Ovary (tissue), 10 donors: ENCODE measurements at places on chromosomes 6 and 20. TPM values are rescaled to one million over a fixed set of nuclear protein-coding genes. Genes with fewer than 3 reads are reported as not detected.

- H3K4me1 ChIP-seq: no peaks in the 10 kb centered on the region
- H3K27ac ChIP-seq: no peak overlapping the region
- H3K36me3 ChIP-seq: no peaks in the 10 kb centered on the region
- no peak overlapping the region for H3K4me3 ChIP-seq
These were observed 10.9 kb upstream of the MBOAT1 start for GRCh38 chr6:20223141-20223540.

The GJA10 gene
- polyA plus RNA-seq: not detected

GRCh38 chr6:128899341-128900050 lies 16.6 kb downstream of the LAMA2 start:
- no peak overlapping the region for H3K27ac ChIP-seq
- no peaks in the 10 kb centered on the region for H3K4me1 ChIP-seq
- no peak for DNase-seq
- H3K36me3 ChIP-seq: no peaks in the 10 kb centered on the region

GRCh38 chr6:31175971-31176370 lies 5.5 kb upstream of the POU5F1 start:
- no peak for DNase-seq
- H3K36me3 ChIP-seq: no peaks in the 10 kb centered on the region
- H3K4me3 ChIP-seq: no peak overlapping the region
- no peaks in the 10 kb centered on the region for H3K4me1 ChIP-seq
- H3K27ac ChIP-seq: no peak overlapping the region

DNA sequence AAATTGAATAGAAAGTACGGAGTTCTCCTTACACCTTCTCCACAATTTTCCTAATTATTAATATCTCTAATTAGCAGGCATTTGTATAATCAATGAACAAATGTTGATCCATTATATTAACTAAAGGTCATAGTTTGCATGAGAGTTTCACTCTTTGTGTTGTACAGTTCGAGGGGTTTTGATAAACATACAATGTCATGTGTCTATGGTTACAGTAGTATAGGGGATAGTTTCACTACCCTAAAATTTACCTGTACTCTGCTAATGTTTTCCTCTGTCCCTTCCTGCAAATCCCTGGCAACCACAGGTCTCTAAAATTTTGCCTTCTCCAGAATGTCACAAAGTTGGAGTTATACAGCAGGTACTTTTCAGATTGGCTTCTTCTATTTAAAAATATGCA lies 1199.8 kb upstream of the GJE1 start:
- H3K27ac ChIP-seq: no peak overlapping the region
- no peak for DNase-seq
- H3K36me3 ChIP-seq: no peaks in the 10 kb centered on the region
- no peaks in the 10 kb centered on the region for H3K4me1 ChIP-seq
- no peaks in the 10 kb centered on the region for H3K27me3 ChIP-seq

The MRPS18B gene
- 62.4 TPM for polyA plus RNA-seq

DNA sequence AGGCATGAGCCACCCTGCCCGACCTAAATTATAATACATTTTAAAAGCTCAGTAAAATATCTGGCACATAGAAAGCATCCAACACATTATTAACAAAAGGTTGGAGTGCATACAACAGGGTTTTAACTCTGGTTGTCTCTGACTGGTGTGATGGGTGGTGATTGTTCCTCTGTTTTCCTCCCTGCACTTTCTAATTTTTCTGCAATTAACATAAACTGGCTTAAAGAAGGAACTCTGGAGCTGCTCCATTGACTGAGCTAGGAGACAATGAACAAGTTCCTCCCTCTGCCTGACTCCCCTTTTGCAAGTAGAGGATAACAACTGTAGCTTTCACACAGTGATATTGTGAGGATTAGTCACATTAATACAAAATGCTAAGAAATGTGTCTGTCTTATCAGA lies 48.5 kb upstream of the SIRPG start:
- no peaks in the 10 kb centered on the region for H3K4me1 ChIP-seq
- H3K27me3 ChIP-seq: no peaks in the 10 kb centered on the region
- H3K27ac ChIP-seq: no peak overlapping the region
- no peak for DNase-seq
- no peaks in the 10 kb centered on the region for H3K36me3 ChIP-seq
- H3K4me3 ChIP-seq: no peak overlapping the region

The SHLD1 gene
- polyA plus RNA-seq: 7.2 TPM

GRCh38 chr6:43516697-43517504 lies at the start of the genes POLR1C and YIPF3:
Gene POLR1C, plus strand, starts transcription at chr6:43517089. Its CDS starts 21 bp downstream, at chr6:43517110.
Gene YIPF3, minus strand, starts transcription at chr6:43516926. Its CDS starts 119 bp downstream, at chr6:43516807.
- no peaks in the 10 kb centered on the region for H3K36me3 ChIP-seq
- peak; percentile 99 for DNase-seq
- H3K27me3 ChIP-seq: no peaks in the 10 kb centered on the region
- H3K4me3 ChIP-seq: peak within 1 kb of the TSS; percentile 61
- H3K4me1 ChIP-seq: peaks cover 13% of the 10 kb centered on the region
- H3K27ac ChIP-seq: peak within 1 kb of the TSS; percentile 51

The SCUBE3 gene
- polyA plus RNA-seq: 3.1 TPM

DNA sequence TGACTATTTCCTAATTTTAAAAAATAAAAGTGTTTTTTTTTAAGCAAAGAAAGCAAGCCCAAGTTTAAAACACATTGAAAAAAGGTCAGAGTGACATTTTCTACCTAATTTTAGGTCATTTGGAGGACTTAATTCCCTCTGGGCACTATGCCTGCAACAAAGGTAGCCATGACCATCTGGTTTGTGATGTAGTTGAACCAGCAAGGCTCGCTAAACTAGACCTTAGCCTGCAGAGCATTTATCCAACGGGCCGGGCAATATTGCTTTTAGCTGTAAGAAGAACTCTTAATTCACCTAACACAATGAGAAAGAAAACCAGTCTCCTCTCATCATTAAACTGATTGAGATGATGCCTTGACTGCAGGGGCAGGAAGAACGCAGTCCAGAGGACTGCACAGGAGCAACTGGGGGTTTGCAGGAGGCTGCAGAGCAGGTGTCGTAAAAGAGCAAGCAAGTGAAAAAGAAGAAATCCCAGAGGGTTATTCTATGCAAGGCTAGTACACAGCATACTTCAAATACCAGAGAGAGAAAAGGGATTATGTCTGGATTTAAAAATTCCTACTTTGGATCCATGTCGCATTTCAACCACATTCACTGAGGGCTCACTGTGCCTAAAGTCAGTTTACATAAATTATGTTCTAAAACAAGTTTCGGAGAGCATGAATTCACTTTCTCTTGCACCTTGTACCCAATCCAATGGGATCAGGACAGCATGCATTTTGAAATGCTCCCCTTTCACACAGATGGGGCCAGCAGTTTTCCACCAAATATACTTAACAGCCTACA lies 12.8 kb downstream of the TRAF3IP2 start:
- H3K27me3 ChIP-seq: no peaks in the 10 kb centered on the region
- H3K4me1 ChIP-seq: peaks cover 23% of the 10 kb centered on the region
- no peaks in the 10 kb centered on the region for H3K36me3 ChIP-seq

DNA sequence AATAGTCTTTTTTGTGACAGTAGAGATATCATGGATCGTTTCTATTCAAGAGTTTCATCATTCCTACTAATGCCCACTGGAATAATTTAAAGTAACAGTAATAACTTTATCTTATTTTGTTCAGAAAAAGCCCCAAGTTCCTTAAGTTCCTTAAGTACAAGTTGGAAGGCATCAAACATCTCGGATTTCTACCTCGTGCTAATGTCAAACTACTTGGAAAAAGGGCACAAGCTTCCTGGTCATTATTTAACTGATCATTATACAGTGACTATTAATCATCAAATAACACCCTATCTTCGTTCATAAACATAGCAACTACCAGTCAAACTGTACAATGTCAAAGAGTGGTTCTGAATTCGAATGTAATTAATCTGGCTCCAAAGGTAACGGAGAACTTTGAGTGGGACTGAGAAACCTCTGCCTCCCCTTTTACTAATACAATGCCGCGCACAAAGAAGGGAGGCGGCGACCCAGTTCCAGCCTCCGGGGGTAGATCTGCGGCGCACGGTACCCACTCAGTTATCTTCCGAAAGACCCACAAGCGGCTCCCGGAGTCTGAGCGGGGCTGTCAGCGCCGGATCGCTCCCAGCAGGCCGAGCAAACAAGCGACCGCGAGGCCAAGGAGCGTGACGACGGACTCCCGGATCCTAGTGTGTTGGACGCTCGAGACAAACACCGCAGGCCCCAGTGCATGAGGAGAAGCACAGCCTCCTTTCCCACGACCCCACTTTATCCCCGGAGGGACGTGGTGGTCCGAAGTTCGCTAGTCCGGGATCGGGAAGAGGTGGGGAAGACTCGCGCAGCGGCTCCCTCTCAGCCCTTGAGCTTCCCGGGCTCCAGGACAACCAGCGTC lies 716 bp downstream of the SHPRH start:
- H3K4me3 ChIP-seq: peak overlapping the region; percentile 88
- peaks cover 11% of the 10 kb centered on the region for H3K4me1 ChIP-seq
- no peak for DNase-seq
- H3K36me3 ChIP-seq: no peaks in the 10 kb centered on the region

The CST4 gene
- polyA plus RNA-seq: not detected

DNA sequence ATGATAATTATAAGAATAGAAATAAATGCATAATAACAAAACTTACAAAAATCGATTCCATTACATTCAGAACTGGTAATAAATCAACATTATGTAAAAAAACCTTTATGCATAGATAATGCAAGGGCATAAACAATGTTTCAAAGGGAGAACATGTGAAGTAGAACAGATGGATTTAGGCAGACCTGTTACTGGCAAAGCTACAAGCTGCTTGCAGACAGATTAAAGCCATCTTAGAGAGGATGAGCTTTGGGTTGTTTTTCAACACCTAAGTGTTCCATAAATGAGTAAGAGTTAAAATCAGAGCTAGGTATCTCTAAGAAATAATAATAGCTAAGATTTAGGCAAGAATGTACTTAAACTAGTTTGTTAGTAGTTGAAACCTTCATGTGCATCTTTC lies 37.2 kb downstream of the SNAP25 start:
- H3K4me1 ChIP-seq: no peaks in the 10 kb centered on the region
- no peak overlapping the region for H3K27ac ChIP-seq
- no peaks in the 10 kb centered on the region for H3K27me3 ChIP-seq
- no peak for DNase-seq

- peak overlapping the region; percentile 29 for H3K4me3 ChIP-seq
- no peaks in the 10 kb centered on the region for H3K36me3 ChIP-seq
- H3K4me1 ChIP-seq: no peaks in the 10 kb centered on the region
- DNase-seq: peak; percentile 66
These were observed 26.1 kb downstream of the TTLL2 start for GRCh38 chr6:167350731-167351655.

GRCh38 chr6:136532030-136532429 lies 18.2 kb downstream of the MAP7 start:
- DNase-seq: no peak
- no peaks in the 10 kb centered on the region for H3K4me1 ChIP-seq
- H3K36me3 ChIP-seq: no peaks in the 10 kb centered on the region
- H3K4me3 ChIP-seq: no peak overlapping the region

- peaks cover 1% of the 10 kb centered on the region for H3K4me1 ChIP-seq
- H3K36me3 ChIP-seq: no peaks in the 10 kb centered on the region
- H3K4me3 ChIP-seq: no peak overlapping the region
- no peaks in the 10 kb centered on the region for H3K27me3 ChIP-seq
- DNase-seq: no peak
These were observed 165.9 kb upstream of the IRAK1BP1 start for GRCh38 chr6:78701407-78701806.

DNA sequence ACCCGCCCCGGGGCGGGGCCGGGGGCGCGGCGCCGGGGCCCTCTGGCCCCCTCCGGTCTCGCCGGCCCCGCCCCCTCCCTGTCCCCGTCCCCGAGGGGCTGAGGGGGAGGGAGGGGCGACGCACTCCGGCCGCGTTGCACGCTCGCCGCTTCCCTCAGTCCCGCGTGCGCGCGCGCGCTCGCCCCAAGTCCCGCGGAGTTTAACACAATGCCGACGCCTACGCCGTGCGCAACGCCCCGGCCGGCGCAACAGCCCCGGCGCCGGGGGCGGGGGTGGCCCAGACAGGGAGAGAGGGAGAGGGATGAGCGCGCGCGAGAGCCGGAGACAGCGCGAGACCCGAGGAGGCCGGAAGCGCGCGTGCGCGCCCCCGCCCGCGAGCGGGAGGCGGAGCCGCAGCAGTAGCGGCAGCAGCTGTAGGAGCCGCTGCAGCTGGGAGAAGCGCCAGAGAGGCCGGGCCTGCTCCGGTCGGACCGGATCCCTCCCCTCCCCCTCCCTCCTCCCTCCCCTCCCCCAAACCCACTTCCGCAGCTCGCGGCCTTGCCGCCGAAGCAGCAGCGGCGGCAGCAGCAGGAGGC lies 996 bp downstream of the ZBTB2 start:
- peak; percentile 99 for DNase-seq
- H3K4me3 ChIP-seq: peak overlapping the region; percentile 99
- H3K27me3 ChIP-seq: no peaks in the 10 kb centered on the region
- H3K36me3 ChIP-seq: no peaks in the 10 kb centered on the region
- peak overlapping the region; percentile 99 for H3K27ac ChIP-seq

DNA sequence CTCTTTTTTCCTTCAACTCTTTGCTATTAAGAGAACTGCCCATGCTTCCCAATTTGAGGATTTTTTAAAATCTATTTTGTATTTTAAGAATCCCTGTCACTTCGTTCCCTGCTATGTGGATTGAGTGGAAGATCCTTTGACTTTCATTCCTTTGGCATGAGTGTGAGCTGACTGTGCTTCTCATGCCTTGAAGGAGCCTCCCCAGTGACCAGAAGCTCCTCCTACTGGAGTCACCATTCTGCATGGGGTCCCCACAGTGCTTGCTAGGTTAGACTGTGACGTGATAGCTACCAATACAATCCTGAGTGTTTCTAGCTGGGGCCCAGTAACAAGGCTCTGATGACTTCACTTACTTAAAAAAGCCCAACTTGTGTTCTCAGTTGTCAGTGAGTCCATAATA lies 104.4 kb upstream of the LAMP5 start:
- no peaks in the 10 kb centered on the region for H3K4me1 ChIP-seq
- no peak for DNase-seq
- H3K27ac ChIP-seq: no peak overlapping the region
- no peak overlapping the region for H3K4me3 ChIP-seq
- H3K27me3 ChIP-seq: no peaks in the 10 kb centered on the region
- H3K36me3 ChIP-seq: no peaks in the 10 kb centered on the region

The C20orf202 gene
- polyA plus RNA-seq: 0.22 TPM

The ME1 gene
- 17.0 TPM for polyA plus RNA-seq

DNA sequence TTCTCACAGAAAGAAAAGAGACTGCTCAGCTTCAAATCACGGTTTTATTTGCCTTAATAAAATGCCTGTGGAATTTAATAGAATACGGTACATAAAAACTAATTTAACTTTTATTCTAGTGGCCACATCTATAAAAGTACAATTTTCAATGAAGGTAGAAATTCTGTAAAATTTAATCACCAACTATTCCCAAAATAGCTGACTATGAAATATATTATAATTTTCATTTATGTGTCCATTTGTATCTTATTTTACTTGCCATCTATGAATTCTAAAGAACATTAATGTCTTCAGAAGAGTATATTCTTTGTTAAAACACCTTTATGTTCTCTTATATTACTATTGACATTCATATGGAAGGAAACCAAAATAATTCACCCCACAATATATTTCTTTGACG lies 192.6 kb downstream of the BTBD3 start:
- no peak overlapping the region for H3K27ac ChIP-seq
- H3K27me3 ChIP-seq: no peaks in the 10 kb centered on the region
- H3K4me3 ChIP-seq: no peak overlapping the region
- H3K4me1 ChIP-seq: no peaks in the 10 kb centered on the region

The REM1 gene
- polyA plus RNA-seq: 2.9 TPM

GRCh38 chr20:43937591-43937990 lies 22.9 kb downstream of the TOX2 start:
- no peak for DNase-seq
- peaks cover 2% of the 10 kb centered on the region for H3K4me1 ChIP-seq
- H3K4me3 ChIP-seq: no peak overlapping the region
- H3K27me3 ChIP-seq: no peaks in the 10 kb centered on the region
- H3K27ac ChIP-seq: no peak overlapping the region
